Pancreas (tissue), 10 donors: ENCODE measurements at places on chromosomes 11 and 22. TPM values are rescaled to one million over a fixed set of nuclear protein-coding genes. Genes with fewer than 3 reads are reported as not detected.

GRAP2 gene
- 1.3 TPM for total RNA-seq

PARVG gene
- total RNA-seq = 3.3 TPM

PGGHG gene
- total RNA-seq = 98.3 TPM

GRCh38 chr22:21450320-21450831 lies 16.8 kb upstream of the TMEM191C start:
- no peak for DNase-seq

TRIM29 gene
- 1.4 TPM for total RNA-seq

GRCh38 chr22:19871845-19872778 lies 17.4 kb upstream of the GNB1L start:
- DNase-seq = no peak

USH1C gene
- total RNA-seq = 3.5 TPM

DNA sequence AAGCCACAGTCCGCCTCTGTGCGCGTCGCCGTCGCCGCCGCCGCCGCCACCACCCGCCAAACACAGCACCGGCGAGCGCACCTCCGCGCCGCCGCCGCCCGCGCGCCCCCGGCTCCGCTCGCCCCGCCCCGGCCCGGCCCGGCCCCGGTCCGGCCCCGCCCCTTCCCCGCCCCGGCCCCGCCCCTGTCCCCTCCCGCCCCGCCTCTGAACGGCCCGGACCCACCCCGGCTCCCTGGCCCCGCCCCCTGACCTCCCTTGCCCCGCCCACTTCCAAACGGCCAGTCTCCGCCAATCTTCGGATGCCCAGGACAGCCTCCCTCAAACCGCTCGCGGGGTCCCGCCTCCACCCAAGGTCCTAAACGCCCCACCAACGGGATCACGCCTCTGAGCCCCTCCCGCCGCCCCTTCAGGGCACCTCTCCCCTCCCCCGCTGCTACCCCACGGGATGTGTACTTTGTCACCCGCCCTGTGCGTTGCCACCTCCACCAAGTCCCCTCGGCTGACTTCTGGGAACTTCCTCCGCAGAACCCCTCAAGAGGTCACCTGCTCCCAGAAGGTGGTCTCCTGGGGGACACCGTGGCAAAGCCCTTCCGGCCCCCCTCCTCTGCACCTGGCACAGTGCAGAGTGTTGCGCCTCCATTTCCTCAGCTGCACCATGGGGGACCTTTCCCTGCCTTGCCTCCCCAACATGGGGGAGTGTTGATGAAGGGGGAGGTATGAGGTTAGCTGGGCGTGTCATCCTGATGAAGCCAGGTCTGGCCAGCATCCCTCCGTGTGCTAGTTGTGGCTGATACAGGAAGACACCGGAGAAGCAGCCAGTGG lies at the start of gene KIAA0930:
Gene KIAA0930 (minus strand): TSS at position 85 of the 822 bp plus-strand sequence. CDS start 191 bp downstream, outside the sequence.
- peak; percentile 83 for DNase-seq

GRCh38 chr11:65505466-65506289 lies 6.8 kb downstream of the MALAT1 start:
- no peak for DNase-seq

SLC22A12 gene
- total RNA-seq = not detected

MYEOV gene
- total RNA-seq = 1.5 TPM

HINFP gene
- 8.7 TPM for total RNA-seq

- DNase-seq = no peak
Measured at GRCh38 chr11:128632141-128632791, 44.9 kb upstream of the ETS1 start.

- DNase-seq = no peak
Measured at GRCh38 chr11:65788821-65789220, 2.0 kb downstream of the OVOL1 start.

DNA sequence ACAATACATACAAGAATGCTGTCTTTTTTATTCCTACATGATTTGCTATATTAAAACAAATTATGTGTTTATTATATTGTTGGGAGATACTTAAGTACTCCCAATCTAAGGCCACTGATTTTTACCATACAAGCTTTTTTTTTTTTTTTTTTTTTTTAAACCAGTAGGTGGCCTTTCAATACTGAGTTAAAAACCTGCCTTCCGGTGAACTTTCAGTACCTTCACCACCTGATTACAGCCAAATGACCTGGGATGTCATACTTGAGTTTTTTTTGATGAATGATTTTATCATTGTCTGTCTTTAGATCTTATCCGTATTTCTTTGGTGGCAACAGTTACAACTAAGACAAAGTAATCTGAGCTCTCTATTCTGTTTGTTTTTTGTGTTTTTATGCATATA lies 94.0 kb upstream of the FOLH1 start:
- no peak for DNase-seq

GRCh38 chr22:29729161-29729560 lies 9.4 kb downstream of the CABP7 start:
- DNase-seq = no peak

LARGE2 gene
- total RNA-seq = 9.0 TPM

DNA sequence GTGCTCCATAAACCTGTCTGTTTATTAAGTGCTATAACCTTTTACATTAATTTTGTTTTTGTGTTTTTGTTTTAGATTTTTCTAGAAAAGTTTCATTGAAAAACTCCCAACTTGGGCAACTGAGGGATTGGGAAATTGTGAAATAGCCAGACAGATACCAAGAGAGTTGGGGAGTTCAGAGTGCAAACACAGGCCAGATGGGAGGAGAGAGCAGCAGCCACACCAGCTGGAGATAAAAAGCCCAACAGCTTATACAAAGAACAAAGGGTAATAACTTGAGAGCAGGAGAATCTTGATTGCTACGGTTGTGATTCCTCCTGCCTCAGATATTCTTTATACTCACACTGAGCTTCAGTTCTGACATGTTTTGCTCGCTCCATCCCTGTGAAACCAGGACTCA lies 1642.2 kb downstream of the LRRC4C start:
- no peak for DNase-seq

DNA sequence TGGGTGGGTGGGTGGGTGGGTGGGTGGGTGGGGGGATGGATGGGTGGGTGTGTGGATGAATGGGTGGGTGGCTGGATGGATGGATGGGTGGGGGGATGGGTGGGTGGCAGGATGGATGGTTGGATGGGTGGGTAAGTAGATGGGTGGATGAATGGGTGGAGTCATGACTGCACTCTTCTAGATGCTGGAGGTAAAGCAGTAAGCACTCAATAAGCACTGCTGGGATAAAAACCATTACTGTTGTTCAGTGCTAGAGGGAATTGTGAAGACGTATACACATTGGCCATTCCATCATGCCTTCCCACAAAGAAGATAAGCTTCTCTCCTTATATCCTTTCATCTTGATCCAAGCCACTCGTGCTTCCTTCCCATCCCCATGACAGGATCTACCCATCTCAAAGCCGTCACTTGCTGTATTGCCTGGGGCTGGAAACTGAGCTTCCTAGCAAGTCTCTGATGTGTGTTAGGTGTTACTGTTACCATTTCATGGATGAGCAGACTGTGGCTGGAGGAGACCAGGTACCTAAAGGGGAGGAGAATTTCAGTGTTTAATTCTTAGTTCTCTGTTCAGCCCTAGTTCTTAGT lies 74.8 kb downstream of the MICAL2 start:
- DNase-seq = no peak

- no peak for DNase-seq
Measured at GRCh38 chr22:29831186-29831921, 6.7 kb downstream of the ASCC2 start.

DNA sequence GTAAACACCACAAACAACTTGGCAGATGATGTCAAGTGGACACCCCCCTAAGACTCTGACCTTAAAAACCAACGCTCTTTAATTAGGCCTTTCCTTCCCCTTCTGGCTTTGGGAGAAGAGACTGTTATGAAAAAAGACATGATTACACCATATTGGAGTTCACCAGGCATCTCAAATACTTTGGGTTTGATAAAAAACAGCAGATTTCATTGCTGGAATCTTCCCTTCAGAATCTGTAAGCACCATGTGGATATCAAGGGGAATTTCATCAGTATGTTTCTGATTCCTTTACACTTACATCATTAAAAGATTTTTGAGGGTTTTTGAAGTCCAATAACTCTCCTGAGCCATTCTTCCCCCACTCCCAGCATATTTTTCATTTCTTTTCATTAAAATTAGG lies 85.6 kb downstream of the KIRREL3 start:
- DNase-seq = no peak

DNA sequence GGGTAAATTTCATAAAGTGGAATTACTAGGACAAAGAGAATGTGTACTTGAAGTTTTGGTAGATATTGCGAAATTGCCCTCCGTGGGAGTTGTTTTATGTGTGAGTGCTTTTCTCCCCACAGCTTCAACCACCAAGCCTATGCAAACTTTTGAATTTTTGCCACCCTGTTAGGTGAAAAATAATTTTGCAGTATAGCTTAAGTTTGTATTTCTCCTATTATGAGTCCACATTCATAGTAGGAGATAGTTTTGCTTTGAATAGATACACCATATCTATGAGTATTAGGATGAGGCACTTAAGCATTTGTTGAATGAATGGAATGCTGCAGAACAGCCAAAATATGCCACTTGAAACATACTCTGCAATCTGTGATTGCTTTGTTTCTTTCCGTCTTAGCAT lies 43.6 kb downstream of the UVRAG start:
- DNase-seq = no peak

- DNase-seq = no peak
Measured at GRCh38 chr22:44632541-44633396, 69.2 kb upstream of the PRR5 start.

DNA sequence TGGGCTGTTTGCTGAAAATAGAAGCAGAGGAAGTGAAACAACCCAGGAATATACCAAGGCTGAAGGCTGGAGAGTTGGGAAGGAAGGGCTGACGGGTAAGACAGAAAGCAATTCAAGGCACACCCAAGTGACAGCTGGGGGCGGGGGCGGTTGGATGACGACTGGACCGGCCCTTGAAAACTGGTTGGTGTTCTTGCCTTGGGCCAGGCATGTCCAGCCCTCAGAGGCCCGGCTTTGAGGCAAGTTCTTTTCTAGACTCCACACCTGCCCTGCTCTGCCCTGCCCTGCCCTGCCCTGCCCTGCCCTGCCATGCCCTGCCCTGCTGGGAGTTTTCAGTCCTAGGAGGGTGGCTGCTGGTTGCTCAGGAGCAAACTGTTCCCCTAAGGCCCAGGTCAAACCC lies 34.2 kb upstream of the CACNG2 start:
- no peak for DNase-seq

OR8A1 gene
- not detected for total RNA-seq

BCO2 gene
- total RNA-seq = 3.2 TPM

- DNase-seq = no peak
Measured at GRCh38 chr11:43934601-43935423, 7.6 kb upstream of the C11orf96 start.

DNA sequence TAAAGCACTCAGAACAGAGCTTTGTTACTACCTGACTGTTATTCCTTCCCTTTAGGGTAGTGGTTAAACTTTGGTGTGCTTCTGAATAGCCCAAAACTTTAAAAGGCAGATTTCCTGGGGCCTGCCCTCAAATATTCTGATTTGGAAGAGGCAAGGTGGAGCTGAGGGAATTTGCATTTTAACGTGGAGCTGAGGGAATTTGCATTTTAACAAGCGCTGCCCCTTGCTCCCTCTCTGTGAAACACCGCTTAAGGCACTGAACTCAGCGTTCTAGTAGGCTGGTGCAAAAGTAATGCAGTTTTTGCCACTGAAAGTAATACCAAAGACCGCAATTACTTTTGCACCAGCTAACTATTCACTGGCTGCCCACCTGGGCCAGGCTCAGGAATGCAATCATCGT lies 35.0 kb downstream of the TPST2 start:
- no peak for DNase-seq

GRCh38 chr22:30161051-30161469 lies 80.8 kb downstream of the HORMAD2 start:
- no peak for DNase-seq

DNA sequence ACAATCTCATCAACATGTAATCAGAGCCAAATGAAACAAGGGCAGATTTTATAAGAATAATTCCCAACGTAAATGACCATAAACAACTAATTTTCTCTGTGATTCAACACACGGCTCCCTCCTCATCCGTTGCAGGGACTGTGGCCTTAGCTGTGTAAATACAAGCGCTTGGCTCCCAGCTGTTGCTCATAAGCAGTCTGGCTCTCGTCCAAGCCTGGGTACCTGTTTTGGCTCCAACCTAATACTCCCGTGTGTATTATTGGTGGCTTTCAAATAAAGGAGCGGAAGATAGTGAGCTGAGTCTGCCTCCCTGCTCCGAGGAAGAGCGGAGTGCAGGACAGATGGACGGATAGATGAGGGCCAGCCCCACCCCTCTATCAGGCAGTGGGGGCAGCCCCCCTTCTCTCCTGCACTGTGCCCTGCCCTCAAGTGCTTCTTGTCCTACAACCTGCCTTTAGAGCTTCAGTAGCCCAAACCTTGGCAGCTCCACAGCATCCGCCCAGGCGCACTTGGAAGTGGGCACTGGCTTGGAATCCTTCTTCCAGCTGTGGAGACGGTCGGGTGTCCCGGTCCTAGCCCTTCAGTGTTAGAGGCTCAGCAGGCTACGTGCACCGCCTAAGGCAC lies 670.9 kb downstream of the BRD1 start:
- peak; percentile 79 for DNase-seq

GRCh38 chr11:67240576-67241389 lies 25.5 kb upstream of the GRK2 start:
- DNase-seq = peak; percentile 52

DNA sequence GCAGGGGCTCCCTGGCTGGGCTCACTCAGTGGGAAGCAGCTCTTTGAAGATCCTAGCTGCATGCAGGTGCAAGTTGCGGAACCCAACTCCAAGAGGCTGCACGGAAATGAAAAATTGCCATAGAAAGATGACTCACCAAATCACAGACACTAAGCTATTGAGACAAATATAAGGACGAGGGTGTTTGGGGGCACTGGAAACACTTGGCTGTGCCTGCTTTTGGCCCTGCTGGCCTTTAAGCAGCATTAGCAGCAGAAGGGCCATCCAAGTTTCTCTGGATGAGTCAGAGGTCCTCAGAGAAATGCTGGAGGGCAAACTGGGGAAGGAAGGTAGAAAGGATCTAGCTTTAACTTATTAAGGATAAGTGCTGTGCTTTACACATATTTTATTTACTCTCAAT lies 282.3 kb downstream of the KIRREL3 start:
- DNase-seq = no peak

GRCh38 chr22:41245917-41246499 lies 5.3 kb upstream of the CHADL start:
- DNase-seq = no peak

- no peak for DNase-seq
Measured at GRCh38 chr11:2578929-2579270, 120.9 kb downstream of the KCNQ1OT1 start.

DNA sequence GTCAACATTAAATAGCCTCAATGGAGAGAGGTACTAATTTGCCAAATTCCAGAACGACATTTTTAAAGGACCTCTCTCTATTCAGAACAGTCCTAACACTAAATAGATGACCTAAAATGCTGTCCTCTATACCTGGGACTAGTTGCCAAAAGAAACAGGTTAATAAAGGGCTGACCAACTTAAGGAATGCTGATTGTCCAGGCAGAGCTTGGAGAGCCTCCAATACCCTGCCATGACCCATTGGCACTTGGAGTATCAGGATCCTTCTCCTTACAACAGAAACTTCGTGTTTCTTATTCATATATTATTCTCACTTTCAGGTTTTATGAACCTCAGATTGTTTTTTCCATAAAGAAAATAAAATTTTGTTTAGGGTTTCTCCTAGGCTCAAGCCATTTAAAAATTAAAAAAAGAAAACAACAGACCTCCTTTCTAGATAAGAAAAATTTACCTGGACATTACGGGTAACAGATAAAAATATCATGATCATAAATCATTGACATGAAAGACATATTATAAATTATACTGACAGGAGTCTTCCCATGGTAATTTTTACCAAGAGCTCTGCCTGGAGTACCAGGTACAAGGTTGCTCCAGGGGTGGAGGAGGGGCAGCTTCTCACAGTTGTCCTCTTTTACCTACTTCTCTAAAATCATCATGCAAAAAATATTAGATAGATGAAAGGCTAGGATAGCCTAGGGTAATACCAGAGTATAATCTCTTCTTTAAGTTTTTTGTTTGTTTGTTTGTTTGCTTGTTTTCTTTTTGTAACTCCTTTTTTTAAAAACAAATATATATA lies 2.0 kb downstream of the LRRC4C start:
- DNase-seq = no peak

SLC22A8 gene
- not detected for total RNA-seq
